ENCODE measurements at places on chromosomes 3 and 15. TPM values are rescaled to one million over a fixed set of nuclear protein-coding genes. Genes with fewer than 3 reads are reported as not detected.

The COL6A6 gene
- 22.8 TPM for total RNA-seq

The PRTG gene
- 0.47 TPM for total RNA-seq

The HDGFL3 gene
- total RNA-seq: 16.1 TPM

The ARRDC4 gene
- total RNA-seq: 7.7 TPM

Data from bronchial smooth muscle cell (primary cell).